Prostate gland (tissue), 2 donors: ENCODE measurements at places on chromosomes 3 and 15. TPM values are rescaled to one million over a fixed set of nuclear protein-coding genes. Genes with fewer than 3 reads are reported as not detected.

DNA sequence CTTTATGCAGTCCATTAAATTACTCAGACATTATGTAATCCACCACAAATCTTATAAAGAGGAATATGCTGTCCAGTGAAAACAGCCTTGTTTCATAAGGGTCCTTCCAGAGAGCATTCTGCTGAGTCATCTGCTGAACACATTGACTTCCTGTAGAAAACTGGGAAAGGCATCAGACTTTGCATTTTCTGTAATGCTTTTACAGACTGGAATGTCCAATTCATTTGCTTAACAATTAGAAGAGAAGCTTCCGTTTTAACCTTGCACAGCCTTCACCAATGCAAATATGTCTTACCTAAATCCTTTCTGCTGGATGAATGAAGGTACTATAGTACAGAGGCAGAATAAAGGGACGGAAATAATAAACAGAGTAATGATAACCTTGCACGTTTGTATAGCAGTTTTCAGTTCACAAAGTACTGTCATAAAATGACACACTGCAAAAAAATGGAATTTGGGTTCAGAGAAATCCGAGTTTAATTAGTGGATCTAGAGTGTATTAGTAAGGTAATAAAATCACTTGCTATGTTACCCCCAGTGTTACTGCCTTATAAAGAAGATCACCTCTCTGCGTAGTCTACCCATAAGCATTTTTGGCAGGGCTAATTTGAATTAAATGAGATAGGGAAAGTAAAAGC is 301.5 kb downstream of the PYDC2 start:
- H3K27ac ChIP-seq, result no peak overlapping the region
- H3K27me3 ChIP-seq, result no peaks in the 10 kb centered on the region
- no peak overlapping the region for H3K4me3 ChIP-seq

Gene MAGEL2
- 0.82 TPM for total RNA-seq

GRCh38 chr3:52771334-52771681 is 568 bp upstream of the NEK4 start:
- H3K27me3 ChIP-seq, result no peaks in the 10 kb centered on the region
- H3K4me3 ChIP-seq, result peak overlapping the region; percentile 79
- H3K36me3 ChIP-seq, result no peaks in the 10 kb centered on the region
- DNase-seq, result no peak
- H3K4me1 ChIP-seq, result no peaks in the 10 kb centered on the region

Gene RGMA
- total RNA-seq, result 10.3 TPM

- peaks cover 24% of the 10 kb centered on the region for H3K36me3 ChIP-seq
- H3K27ac ChIP-seq, result no peak overlapping the region
- no peak overlapping the region for H3K4me3 ChIP-seq
- H3K27me3 ChIP-seq, result no peaks in the 10 kb centered on the region
- no peak for DNase-seq
Observed at GRCh38 chr3:50100956-50101845, 12.5 kb downstream of the RBM5 start.

DNA sequence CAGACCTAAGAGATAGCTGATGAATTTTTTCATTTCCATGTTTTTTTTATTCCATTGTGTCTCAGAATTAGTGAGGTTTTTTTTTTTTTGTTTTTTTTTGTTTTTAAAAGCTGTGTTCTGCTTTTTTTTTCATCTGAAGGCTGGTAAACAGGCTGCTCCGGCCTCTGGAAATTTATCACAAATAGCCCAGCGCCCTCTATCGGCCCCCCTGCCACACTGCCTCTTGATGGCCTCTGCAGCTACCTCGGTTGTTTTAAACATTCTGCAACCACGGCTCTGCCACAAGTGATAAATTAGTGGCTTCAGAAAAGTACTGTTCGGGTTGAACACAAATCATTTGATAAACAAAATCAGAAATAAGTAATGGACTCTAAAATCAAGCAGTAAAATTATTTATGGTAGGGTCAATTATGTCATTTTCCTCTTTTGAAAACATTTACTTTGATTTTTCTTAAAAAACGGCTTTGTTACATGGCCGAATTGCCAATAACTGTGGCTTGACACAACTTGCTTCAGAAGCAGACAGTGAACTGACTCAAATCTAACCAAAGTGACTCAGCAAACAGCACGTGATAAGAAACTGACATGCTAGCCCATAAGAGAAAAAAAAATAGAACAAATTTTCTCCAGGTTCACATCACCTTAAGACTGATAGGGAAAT is 87.8 kb downstream of the RSL24D1 start:
- H3K27ac ChIP-seq, result no peak overlapping the region
- H3K36me3 ChIP-seq, result no peaks in the 10 kb centered on the region
- no peak overlapping the region for H3K4me3 ChIP-seq
- no peaks in the 10 kb centered on the region for H3K4me1 ChIP-seq
- no peaks in the 10 kb centered on the region for H3K27me3 ChIP-seq
- peak; percentile 59 for DNase-seq

Gene KBTBD12
- 1.2 TPM for total RNA-seq

GRCh38 chr3:160829486-160830009 is 73.5 kb downstream of the PPM1L start:
- H3K4me1 ChIP-seq, result no peaks in the 10 kb centered on the region
- no peaks in the 10 kb centered on the region for H3K36me3 ChIP-seq
- H3K27me3 ChIP-seq, result no peaks in the 10 kb centered on the region
- H3K4me3 ChIP-seq, result no peak overlapping the region

DNA sequence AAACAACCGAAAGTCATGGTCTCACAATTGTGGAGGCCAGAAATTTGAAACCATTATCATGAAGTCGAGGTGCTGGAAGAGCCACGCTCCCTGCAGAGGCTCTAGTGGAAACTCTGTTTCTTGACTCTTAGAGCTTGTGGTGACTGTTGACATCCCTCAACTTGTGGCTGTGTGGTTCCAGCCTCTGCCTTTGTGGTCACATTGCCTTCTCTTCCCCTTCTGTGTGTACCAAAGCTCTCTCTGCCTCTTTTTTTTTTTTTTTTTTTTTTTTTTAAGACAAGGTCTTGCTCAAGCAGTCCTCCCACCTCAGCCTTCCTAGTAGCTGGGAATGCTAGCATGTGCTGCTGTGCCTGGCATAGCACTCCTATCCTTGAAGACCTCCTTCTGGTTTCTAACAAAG is 48.7 kb upstream of the CRTC3 start:
- H3K27me3 ChIP-seq, result no peaks in the 10 kb centered on the region
- H3K4me1 ChIP-seq, result no peaks in the 10 kb centered on the region
- H3K4me3 ChIP-seq, result no peak overlapping the region

GRCh38 chr3:195551381-195551978 is 8.4 kb upstream of the PPP1R2 start:
- no peak overlapping the region for H3K27ac ChIP-seq
- H3K27me3 ChIP-seq, result no peaks in the 10 kb centered on the region
- no peak for DNase-seq
- H3K4me1 ChIP-seq, result no peaks in the 10 kb centered on the region

DNA sequence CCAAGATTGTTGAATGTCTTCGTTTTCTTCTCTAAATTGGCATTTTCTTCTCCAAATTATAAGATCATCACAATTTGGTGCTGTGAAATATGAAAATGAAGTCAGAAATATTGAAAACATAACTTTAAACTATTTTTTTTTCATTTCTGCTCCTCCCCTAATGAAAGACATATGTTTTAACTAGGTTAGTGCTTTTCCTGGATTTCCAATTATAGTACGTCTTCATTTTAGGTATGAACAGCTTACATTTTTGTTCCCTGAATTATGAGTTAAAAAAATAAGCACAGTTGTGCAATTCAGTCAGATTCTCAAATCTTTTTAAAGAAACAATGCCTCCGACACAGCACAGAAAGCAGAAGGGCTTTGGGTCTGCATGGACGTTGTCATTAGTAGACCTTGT is 83.5 kb upstream of the CFAP20DC start:
- no peaks in the 10 kb centered on the region for H3K36me3 ChIP-seq
- H3K27me3 ChIP-seq, result no peaks in the 10 kb centered on the region
- H3K4me1 ChIP-seq, result no peaks in the 10 kb centered on the region

Gene BCHE
- 1.8 TPM for total RNA-seq

Gene C3orf52
- 8.6 TPM for total RNA-seq

GRCh38 chr3:12237912-12238650 is 50.8 kb upstream of the PPARG start:
- no peaks in the 10 kb centered on the region for H3K27me3 ChIP-seq
- no peak for DNase-seq
- no peaks in the 10 kb centered on the region for H3K4me1 ChIP-seq
- no peak overlapping the region for H3K4me3 ChIP-seq

- H3K4me1 ChIP-seq, result no peaks in the 10 kb centered on the region
- H3K4me3 ChIP-seq, result no peak overlapping the region
- no peak for DNase-seq
- H3K27ac ChIP-seq, result no peak overlapping the region
- H3K36me3 ChIP-seq, result no peaks in the 10 kb centered on the region
Observed at GRCh38 chr3:59065240-59065639, 15.4 kb upstream of the CFAP20DC start.
